ENCODE measurements at places on chromosomes 2 and 18.

GRCh38 chr2:240161087-240161750, 20.8 kb upstream of the OTOS start:
- no peak for DNase-seq

GRCh38 chr2:163734881-163735684, 725 bp downstream of the FIGN start:
- DNase-seq, result peak; percentile 95

DNA sequence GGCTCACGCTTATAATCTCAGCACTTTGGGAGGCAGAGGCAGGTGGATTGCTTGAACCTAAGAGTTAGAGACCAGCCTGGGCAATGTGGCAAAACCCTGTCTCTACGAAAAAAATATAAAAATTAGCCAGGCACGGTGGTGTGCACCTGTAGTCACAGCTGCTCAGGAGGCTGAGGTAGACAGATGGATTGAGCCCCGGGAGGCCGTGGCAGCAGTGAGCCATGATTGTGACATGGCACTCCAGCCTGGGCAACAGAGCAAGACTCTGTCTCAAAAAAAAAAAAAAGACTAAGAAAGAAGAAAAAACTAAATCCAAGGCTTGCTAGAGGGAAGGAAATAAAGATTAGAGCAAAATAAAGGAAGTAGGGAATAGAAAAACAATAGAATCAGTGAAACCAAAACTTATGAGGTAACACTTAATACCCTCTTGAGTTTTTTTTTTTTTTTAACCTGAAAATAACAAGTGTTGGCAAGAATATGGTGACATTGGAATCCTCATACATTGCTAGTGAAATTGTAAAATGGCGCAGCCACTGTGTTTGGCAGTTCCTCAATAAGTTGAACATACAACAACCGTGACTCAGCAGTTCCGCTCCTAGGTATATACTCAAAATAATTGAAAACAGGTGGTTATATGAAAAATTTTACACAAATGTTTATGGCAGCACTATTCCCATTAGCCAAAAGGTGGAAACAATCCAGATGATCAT, 85.2 kb downstream of the EML4 start:
- DNase-seq, result no peak

DNA sequence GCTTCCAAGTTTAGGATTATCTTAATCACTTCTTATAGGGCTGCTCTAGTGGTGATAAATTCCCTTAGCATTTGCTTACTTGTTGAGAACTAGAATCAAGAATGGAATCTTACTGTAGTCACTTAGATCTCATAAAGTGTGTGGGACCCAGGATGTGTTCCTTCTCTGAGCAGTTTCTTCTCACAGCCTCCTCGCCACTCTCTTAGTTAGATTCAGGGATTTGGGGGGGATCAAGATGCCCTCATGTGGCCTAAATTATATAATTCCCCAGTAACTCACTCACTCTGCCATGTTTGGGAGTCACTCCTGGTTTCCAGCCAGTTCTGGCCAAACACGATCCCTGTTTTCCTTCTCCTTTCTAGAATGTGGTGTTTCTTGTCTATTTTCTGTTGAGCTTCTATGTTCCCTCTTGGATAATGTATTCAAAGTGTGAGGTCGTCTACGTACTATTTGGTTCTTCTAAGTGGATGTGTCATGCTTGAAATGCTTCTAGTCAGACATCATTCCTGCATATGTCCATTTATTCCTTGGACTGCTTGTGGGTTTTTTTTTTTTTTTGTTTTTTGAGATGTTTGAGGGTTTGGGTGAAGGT, 414.9 kb upstream of the SYT4 start:
- no peak for DNase-seq

DNA sequence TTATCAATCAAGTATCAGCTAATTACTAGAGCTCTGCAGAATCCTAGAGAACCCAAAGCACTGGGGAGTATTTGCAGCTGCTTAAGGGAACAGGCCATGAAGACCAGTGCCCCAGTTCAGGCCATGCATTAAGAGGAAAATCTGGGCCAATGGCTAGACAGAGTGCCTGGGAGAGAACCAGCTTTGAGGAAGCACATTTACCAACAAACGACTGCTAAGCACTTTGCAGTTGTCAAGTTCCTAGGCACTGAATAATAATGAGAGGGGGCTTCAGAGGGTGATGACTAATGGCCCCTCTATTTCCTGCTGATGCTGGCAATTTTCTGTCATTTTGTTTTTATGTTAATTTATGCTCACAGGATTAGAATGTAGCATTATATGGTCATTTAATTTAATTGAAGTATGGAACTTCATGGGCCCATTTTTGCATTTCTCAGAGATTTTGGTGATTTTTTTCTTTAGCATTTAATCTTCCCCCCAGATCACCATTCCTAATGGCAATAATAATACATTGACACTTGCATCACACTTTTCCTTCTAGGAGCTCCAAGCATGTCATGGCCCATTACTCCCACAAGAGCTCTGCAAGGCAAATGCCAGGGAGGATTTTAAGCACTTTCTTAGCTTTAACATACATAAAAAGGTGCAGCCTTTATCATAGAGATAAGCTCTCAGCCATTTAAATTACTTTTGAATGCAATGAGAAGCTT, 147.7 kb upstream of the SPATS2L start:
- DNase-seq, result peak; percentile 17

GRCh38 chr18:11468120-11468519, 141.3 kb upstream of the SLC35G4 start:
- DNase-seq, result no peak

GRCh38 chr2:219245148-219245898, at the start of the genes GLB1L and STK16:
TSS of gene GLB1L (minus strand) at chr2:219245444. CDS start at chr2:219243573, 1,871 bp downstream.
TSS of gene STK16 (plus strand) at chr2:219245479. CDS start at chr2:219246000, 521 bp downstream.
- peak; percentile 68 for DNase-seq

DNA sequence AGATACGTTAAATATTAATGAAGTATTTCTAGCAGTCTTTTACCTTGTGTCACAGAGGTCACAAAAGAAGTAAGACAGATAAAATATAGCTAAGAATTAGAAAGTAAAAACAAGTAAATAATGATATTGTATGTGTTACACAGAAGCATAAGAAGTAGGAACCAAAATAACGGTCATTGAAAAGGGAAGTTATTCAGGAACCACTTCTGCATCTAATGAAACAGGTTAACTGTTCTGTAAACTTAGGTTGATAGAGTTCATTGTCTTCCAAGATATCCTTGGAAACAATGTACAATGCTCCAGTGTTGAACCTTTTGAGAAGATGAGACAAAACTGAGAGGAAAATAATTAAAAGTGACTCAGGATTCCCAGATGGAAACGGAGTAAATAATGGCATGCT, 57.1 kb upstream of the CD302 start:
- DNase-seq, result no peak

GRCh38 chr2:215765729-215766360, 247.5 kb downstream of the MREG start:
- DNase-seq, result no peak

- DNase-seq, result no peak
Measured at GRCh38 chr2:232103140-232103737, 141.7 kb downstream of the DIS3L2 start.

All from HAP-1 (cell line).